ENCODE measurements at places on chromosomes 4 and X. TPM values are rescaled to one million over a fixed set of nuclear protein-coding genes. Genes with fewer than 3 reads are reported as not detected.

UCP1 gene
- 0.33 TPM for total RNA-seq

UGT2B7 gene
- 0.71 TPM for total RNA-seq

GUCY1A1 gene
- total RNA-seq: 76.6 TPM

JCHAIN gene
- total RNA-seq: 3.0 TPM

PDCL2 gene
- not detected for total RNA-seq

FMR1 gene
- total RNA-seq: 97.9 TPM

AFF2 gene
- 63.7 TPM for total RNA-seq

ODAM gene
- total RNA-seq: not detected

MAGEA8 gene
- total RNA-seq: not detected

IL2RG gene
- 1.3 TPM for total RNA-seq

Data from camera-type eye (tissue), 1 donor.